OCI-LY7 (cell line): ENCODE measurements at places on chromosomes 1 and 21. TPM values are rescaled to one million over a fixed set of nuclear protein-coding genes. Genes with fewer than 3 reads are reported as not detected.

DNA sequence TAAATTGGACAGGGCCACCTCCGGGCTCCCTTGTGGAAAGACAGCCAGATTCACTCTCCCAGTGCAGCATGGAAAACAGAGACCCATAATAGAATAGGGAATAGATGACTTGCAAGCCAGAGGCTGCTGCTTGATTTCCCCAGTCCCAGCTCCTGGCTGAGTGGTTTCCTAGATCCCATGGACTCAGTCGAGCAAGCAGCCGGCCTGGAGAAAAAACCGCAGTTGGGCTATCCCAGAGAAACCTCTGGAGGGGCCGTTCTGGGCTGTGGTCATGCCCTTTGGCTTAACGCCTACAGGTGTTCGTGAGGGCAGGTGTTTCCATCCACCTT is 61.7 kb downstream of the ELK4 start:
- no peak for DNase-seq

GRCh38 chr1:21630571-21631343 is 38.4 kb downstream of the RAP1GAP start:
- DNase-seq, result no peak

GRCh38 chr1:224800486-224801119 is 128.9 kb upstream of the DNAH14 start:
- no peak for DNase-seq

Gene LDLRAD1
- not detected in 2 replicates for total RNA-seq

- no peak for DNase-seq
These were observed 15.9 kb downstream of the HSPA13 start for GRCh38 chr21:14366998-14367397.

DNA sequence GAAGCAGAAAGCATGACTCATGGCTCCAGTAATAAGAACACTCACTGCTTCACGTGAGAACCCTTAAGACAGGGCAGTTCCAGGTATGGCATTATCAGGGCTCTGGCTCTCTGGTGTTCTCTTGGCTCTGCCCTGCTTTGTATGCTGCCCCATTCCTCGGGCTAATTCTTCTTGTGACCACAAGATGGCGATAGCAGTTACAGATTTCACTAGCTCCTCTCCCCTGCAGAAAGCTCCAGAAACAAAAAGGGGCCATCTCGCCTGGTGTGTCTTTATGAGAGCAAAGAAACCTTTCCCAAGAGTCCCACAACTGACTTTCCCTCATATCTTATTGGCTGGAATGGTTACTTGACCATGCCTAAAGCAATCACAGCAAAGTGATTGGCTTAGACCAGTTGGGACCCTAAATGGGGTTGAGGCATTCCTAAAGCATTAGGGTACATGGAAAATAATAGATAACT is 60.1 kb downstream of the F3 start:
- DNase-seq, result peak; percentile 67

- no peak for DNase-seq
These were observed 16.5 kb downstream of the CAMK2N1 start for GRCh38 chr1:20469406-20470076.

GRCh38 chr1:31790641-31791091 is 25.2 kb downstream of the SPOCD1 start:
- no peak for DNase-seq
